CD14-positive monocyte (primary cell): ENCODE measurements at places on chromosomes 5 and 9.

DNA sequence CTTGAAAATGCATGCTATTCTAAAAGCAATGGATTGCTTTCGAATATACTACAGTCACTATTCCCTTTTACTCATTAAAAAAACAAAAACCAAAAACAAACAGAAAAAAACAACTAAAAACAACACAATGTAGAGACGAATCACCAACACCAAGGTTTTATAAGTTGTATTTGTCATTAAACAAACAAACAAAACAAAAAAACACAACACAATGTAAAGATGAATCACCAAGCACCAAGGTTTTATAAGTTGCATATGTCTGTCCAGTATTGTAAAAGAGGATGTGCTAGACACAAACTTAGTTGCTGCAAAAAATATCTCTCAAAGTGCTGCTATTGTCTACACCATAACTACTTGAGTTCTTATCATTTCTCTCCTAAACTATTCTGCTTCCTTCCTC is 1269.2 kb downstream of the EFNA5 start:
- DNase-seq: no peak
- H3K36me3 ChIP-seq: no peaks in the 10 kb centered on the region
- H3K27ac ChIP-seq: no peak overlapping the region
- no peaks in the 10 kb centered on the region for H3K27me3 ChIP-seq

- no peaks in the 10 kb centered on the region for H3K27me3 ChIP-seq
- no peak overlapping the region for H3K27ac ChIP-seq
- H3K4me3 ChIP-seq: peak overlapping the region; percentile 89
- no peaks in the 10 kb centered on the region for H3K36me3 ChIP-seq
- H3K4me1 ChIP-seq: peaks cover 20% of the 10 kb centered on the region
Observed at GRCh38 chr9:128945798-128946501, 1.5 kb downstream of the DOLK start.

GRCh38 chr9:4309806-4310205 is 9.9 kb upstream of the GLIS3 start:
- peaks cover 9% of the 10 kb centered on the region for H3K4me1 ChIP-seq
- H3K27me3 ChIP-seq: no peaks in the 10 kb centered on the region
- H3K36me3 ChIP-seq: no peaks in the 10 kb centered on the region
- DNase-seq: no peak

GRCh38 chr5:16855485-16855884 is 80.6 kb downstream of the MYO10 start:
- no peak for DNase-seq
- no peak overlapping the region for H3K27ac ChIP-seq
- H3K4me3 ChIP-seq: no peak overlapping the region
- no peaks in the 10 kb centered on the region for H3K27me3 ChIP-seq

GRCh38 chr5:123350742-123351141 is 72.5 kb downstream of the CEP120 start:
- no peaks in the 10 kb centered on the region for H3K4me1 ChIP-seq
- H3K36me3 ChIP-seq: peaks cover 35% of the 10 kb centered on the region
- no peak for DNase-seq
- H3K4me3 ChIP-seq: no peak overlapping the region
- no peaks in the 10 kb centered on the region for H3K27me3 ChIP-seq

DNA sequence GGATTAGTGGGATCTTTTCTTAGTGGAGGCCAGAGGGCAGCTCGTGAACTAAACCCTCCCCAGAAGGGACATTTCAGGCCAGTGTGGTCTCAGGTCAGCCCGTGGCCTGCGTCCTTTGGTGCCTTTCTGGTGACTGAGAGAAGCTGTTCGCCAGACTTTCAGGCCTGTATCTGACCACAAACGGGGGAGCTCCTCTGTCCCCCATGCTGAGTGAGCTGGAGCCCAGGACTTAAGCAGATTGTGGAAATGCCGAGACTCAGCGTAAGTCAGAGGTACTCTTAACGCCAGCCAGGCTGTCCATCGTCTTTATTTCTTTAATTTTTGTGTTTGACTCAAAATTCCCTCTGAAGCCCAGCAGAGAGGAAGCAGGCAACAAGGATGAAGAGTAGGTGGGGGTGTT is 54.8 kb upstream of the NCS1 start:
- no peaks in the 10 kb centered on the region for H3K4me1 ChIP-seq
- DNase-seq: no peak
- peak overlapping the region; percentile 11 for H3K27ac ChIP-seq
- H3K27me3 ChIP-seq: no peaks in the 10 kb centered on the region
- no peak overlapping the region for H3K4me3 ChIP-seq
- peaks cover 91% of the 10 kb centered on the region for H3K36me3 ChIP-seq

DNA sequence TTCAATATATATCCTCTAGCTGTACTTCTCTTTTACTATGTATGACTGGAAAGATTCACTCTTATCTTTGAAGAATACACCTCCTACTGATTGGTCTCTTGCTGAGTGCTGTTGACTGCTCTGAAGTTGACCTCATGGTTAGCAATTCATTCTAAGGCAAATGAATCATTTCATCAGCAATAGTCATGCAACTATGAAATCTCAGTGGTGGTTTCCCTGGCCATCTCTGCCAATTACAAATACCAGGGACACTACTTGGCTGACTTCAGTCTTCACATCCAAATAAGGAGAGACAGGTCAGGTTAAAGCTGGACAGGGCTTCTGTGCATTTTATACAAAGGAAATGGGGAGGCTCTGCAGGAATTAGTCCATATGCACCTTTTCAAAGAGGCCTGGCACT is 333.5 kb upstream of the ACTBL2 start:
- no peak overlapping the region for H3K27ac ChIP-seq
- DNase-seq: no peak
- no peaks in the 10 kb centered on the region for H3K36me3 ChIP-seq

- peak; percentile 44 for DNase-seq
- no peaks in the 10 kb centered on the region for H3K27me3 ChIP-seq
- peaks cover 35% of the 10 kb centered on the region for H3K36me3 ChIP-seq
- H3K27ac ChIP-seq: no peak overlapping the region
Observed at GRCh38 chr9:97900738-97901565, 21.3 kb downstream of the TRMO start.

DNA sequence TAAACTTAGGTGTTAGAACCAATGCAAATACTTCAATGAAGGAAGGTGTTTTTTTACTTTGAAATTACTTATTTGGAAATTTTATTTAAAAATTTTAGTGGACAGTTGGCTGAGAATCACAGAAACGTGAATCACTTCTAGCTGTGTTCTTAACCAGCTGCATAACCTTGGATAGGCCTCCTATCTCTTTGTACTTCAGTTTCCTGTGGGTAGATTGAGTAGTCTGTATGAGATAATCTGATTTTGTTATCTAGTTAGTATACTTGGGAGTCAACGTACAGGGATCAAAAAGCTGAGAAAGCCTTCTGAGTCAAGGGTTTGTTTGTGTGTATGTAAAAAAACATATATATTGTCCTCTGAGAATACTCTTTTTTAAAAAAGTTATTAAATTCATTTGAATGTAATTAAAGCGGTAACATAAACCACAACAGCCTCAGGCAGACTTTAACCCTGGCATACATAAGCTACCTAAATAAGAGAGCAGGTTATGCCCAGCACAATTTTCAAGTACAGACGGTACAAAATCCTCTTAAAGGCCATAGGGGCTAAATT is 38.1 kb upstream of the ZCCHC7 start:
- peaks cover 8% of the 10 kb centered on the region for H3K4me1 ChIP-seq
- H3K27me3 ChIP-seq: no peaks in the 10 kb centered on the region
- H3K27ac ChIP-seq: no peak overlapping the region
- no peak overlapping the region for H3K4me3 ChIP-seq
- DNase-seq: no peak
